ENCODE measurements at places on chromosomes 1 and 21. TPM values are rescaled to one million over a fixed set of nuclear protein-coding genes. Genes with fewer than 3 reads are reported as not detected.

The CLK2 gene
- total RNA-seq: 30.4 TPM

The CAMK2N1 gene
- 36.7 TPM for total RNA-seq

The ZNF648 gene
- total RNA-seq: not detected

The FAM163A gene
- total RNA-seq: not detected

The TMCO4 gene
- total RNA-seq: 27.5 TPM

The FHAD1 gene
- total RNA-seq: 0.33 TPM

The FMN2 gene
- total RNA-seq: 13.8 TPM

The CNIH3 gene
- total RNA-seq: 15.7 TPM

The S100A3 gene
- total RNA-seq: 8.6 TPM

The LCE2A gene
- not detected for total RNA-seq

The NHLH1 gene
- not detected for total RNA-seq

The GSTM1 gene
- 0.15 TPM for total RNA-seq

The HP1BP3 gene
- 336 TPM for total RNA-seq

The SPOCD1 gene
- 76.4 TPM for total RNA-seq

The GJA9 gene
- total RNA-seq: not detected

The KIF2C gene
- total RNA-seq: 2.2 TPM

The AADACL3 gene
- total RNA-seq: not detected

The MLLT11 gene
- total RNA-seq: 3.1 TPM

The PPIAL4G gene
- not detected for total RNA-seq

The LRRN2 gene
- not detected for total RNA-seq

The CFAP74 gene
- total RNA-seq: not detected

The AXDND1 gene
- 0.17 TPM for total RNA-seq

The KLF17 gene
- total RNA-seq: 0.17 TPM

The CD5L gene
- total RNA-seq: not detected

The CFAP107 gene
- total RNA-seq: under 0.01 TPM

The HES3 gene
- total RNA-seq: not detected

The FOXE3 gene
- not detected for total RNA-seq

The FOXO6 gene
- not detected for total RNA-seq

The DIRAS3 gene
- 1.3 TPM for total RNA-seq

The PTPRU gene
- total RNA-seq: 42.5 TPM

The RHBDL2 gene
- 0.73 TPM for total RNA-seq

The THEMIS2 gene
- 5.2 TPM for total RNA-seq

The LORICRIN gene
- total RNA-seq: not detected

The DFFA gene
- 45.5 TPM for total RNA-seq

The RNU1-1 gene
- under 0.01 TPM for total RNA-seq

The CCDC185 gene
- 0.17 TPM for total RNA-seq

The ITLN2 gene
- total RNA-seq: not detected

The C1orf141 gene
- not detected for total RNA-seq

The CCDC18 gene
- 9.1 TPM for total RNA-seq

The CFHR4 gene
- total RNA-seq: not detected

The MYOC gene
- 1.2 TPM for total RNA-seq

The ANKRD65 gene
- total RNA-seq: 4.2 TPM

Measured in smooth muscle cell of trachea (primary cell).